ENCODE measurements at places on chromosomes 2 and 18. TPM values are rescaled to one million over a fixed set of nuclear protein-coding genes. Genes with fewer than 3 reads are reported as not detected.

METAP1D gene
- total RNA-seq, result 6.9 TPM

SRD5A2 gene
- total RNA-seq, result not detected

CNGA3 gene
- total RNA-seq, result 0.58 TPM

EFR3B gene
- 0.34 TPM for total RNA-seq

IL36B gene
- total RNA-seq, result not detected

CNRIP1 gene
- 36.4 TPM for total RNA-seq

GRCh38 chr18:49177812-49178211 is 227.0 kb upstream of the SMAD7 start:
- DNase-seq, result peak; percentile 68

DNA sequence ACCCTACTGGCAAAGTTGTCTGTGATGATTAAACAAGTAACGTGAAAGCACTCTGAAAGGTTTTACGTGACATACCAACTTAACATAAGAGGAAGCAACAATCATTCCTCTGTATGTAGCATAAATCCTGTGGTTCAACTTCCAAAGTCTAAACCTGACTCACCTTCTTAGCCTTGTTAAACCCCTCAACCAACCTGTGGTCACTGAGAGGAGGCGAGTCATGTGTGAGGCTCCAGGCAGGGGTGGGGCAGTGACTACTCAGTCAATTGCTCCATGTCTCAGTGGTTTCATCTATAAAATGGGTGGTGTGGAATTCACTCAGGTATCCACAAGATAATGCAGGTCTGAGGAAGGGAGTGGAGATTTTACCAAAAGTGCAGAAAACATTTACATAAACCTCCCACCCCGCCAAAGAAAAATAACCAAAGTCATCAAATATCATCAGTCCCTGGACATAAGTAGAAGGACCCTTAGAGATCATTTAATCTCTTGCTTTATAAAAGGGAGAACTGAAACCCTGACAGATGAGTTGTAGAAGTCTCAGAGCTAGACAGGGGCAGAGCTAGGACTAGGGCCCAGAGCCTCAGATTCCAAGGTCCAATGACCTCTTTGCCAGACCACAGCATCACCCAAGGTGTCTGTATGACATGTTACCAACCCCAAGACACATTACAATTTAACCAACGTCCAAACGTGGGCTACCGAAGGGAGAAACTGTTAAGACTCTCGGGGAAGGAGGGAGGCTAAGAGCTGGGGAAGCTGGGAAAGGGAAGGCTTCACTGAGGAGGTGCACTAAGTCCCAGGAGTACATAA is 3.7 kb upstream of the PCBP1 start:
- peak; percentile 62 for DNase-seq

DNA sequence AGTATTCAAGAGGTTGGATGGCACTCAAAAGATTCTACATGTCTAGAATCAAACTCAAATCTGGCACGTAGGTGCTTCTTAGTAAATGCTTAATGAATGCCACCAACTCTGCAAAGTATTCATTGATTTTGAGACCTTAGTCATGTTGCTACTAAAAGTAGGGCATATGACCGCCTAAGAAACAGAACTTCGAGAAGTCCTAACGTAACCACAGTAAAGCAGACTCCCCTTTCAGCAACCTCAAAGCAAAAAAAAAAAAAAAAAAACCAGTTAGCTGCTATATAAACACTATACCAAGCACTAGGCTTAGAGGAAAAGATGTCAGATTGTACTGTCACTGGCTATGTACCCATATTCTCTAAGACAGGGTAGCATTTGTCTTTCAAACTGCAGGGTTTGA is 33.9 kb downstream of the PTCD3 start:
- DNase-seq, result no peak

DNA sequence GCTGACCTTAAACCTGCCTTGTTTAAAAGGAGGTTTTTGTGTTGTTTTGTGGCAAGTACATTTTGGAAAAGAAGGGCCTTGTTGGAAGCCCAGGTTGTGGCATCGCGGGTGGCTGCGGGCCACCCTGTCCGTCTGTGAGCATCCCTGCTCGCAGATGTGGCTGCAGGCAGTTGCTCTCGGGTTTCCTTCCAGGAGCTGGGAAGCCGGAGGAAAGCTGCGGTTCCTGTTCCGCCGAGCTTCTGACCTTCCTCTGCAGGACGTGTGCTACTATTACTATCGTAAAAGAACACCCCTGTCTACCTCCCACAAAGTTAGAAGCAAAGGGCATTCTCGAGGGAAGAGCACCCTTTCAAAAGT is 766 bp downstream of the MFF start:
- DNase-seq, result peak; percentile 43

- DNase-seq, result peak; percentile 78
These were observed 15.9 kb downstream of the POLI start for GRCh38 chr18:54284981-54285785.

DNA sequence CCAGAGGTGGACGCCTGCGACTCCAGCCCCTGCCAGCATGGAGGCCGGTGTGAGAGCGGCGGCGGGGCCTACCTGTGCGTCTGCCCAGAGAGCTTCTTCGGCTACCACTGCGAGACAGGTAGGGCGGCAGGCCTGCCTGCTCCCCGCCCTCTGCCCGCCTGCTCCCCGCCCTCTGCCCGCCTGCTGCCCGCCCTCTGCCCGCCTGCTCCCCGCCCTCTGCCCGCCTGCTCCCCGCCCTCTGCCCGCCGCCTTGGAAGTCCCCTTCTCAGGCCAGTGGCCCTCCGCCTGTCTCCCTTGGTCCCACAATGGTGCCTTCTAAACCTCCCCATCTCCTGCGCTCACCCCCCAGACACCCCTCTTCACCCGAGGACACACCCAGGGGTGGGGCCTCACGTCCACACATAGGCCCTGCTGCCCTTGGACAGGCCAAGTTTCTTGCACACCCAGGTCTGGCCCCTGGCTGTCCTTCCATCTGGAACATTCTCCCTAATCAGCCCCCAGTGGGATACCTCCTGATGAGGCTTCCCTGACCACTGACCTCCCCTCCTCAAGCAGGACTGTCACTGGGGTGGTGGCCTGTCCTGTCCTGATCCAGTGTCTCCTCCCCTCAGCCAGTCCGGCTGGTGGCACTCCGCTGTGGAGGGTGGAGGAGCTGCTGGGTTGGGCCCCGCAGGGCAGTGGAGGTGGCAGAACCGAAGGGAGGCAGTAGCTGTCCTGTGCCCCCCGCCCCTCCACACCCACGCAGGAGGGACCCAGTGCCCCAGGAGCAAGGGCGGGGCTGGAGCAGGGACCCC is 37.9 kb downstream of the MTERF4 start:
- DNase-seq, result no peak

DNA sequence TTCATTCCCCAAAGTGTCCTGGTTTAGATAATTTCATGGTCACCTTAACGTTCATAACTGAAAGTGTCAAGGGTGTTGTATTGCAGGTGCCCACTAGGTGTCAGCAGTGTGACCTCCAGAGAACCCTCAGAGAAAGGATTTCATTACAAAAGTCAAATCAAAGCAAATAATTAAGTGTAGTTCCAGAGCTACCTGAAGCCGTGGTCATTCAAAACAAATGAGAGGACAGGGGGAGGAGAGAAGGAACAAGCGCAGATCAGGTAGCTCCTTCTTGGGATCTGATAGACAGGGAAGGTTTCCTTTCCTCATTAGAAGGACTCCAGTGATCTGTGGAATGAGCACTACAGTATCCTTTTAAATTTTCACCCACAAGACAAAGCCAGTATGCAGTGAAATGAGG is at the start of gene SLC9A4:
Gene SLC9A4, plus strand, starts transcription at position 207 of the 400 bp plus-strand sequence. CDS start 534 bp downstream, outside the sequence.
- DNase-seq, result peak; percentile 28

- no peak for DNase-seq
These were observed 9.8 kb upstream of the IL36A start for GRCh38 chr2:112995346-112995920.

- DNase-seq, result peak; percentile 38
These were observed 9.6 kb downstream of the PTPRM start for GRCh38 chr18:7576685-7577084.

DNA sequence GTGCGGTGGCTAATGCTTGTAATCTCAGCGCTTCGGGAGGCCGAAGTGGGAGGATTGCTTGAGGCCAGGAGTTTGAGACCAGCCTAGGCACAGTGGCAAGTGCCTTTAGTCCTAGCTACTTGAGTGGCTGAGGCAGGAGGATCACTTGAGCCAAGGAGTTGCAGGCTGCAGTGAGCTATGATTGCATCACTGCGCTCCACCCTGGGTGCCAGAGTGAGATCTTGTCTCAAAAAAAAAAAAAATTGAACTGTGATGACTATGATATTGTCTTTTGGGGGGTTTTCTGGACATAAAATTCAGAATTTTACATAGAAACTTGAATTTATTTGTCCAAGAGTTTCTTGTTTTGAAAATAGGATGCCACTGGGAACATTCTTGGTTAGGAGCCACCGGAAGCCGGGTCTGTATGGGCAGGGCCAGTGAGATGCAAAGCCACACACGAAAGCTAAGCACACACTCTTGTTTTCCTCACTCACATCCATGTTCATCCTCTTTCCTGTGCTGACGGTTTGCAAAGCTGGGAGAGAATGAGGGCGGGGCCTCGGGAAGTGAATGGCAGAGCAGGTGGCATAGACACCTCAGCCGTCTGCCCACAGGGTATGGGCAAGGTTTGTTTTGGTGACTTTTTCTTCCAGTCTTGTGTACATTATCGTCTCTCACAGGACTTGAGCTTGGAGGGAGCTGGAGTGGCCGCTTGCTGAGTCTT is 12.6 kb downstream of the AGAP1 start:
- DNase-seq, result peak; percentile 29

DNA sequence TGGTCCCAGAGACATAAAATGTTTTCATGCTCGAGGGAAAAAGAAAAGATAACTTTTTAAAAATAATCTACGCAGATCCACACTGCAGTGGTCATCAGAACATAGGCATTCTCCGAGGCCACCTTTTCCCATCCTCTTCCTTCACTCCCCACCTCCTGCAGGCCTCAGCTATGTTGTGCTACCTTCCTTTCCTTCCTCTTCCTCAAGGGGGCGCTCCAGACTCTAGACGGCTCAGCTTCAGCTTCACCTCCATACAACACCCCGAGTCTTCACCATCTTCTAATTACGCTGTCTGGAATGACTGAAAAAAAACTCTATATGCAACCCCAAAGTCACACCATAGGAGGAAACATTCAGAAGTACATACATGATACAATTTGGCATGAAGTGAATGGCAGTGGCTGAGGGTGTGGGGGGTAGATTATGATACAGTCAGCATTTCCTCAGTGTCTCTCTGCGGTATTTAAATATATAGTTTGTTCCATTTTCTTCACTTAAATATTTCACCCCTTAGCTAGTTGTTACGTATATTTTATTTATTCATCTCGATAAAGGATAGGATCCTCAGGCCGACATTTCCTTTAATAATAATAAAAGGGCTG is 583.6 kb downstream of the IRS1 start:
- DNase-seq, result peak; percentile 67

GRCh38 chr2:132638313-132639040 is 31.5 kb downstream of the LYPD1 start:
- DNase-seq, result no peak

- DNase-seq, result no peak
These were observed 84.5 kb upstream of the LCLAT1 start for GRCh38 chr2:30362468-30363081.

GRCh38 chr2:71646028-71646427 is 192.7 kb downstream of the DYSF start:
- peak; percentile 92 for DNase-seq

DNA sequence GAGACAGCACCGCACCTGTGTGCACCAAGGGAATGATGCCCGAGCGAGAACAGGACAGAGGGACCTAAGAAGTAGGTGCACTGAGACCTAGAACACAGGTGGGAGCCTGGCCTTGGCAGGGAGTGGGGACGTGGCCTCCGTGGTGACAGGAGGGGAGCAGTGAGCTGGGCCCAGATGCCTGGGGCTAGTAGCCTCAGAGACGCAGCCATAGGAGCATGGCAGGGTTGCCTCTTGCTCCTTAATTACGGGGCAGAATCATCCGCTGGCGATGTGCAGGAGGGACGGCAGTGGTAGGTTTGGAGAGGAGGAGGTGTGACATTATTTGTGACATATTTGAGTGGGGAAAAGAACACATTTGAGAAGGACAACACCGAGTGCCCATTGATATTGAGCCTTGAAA is 57.0 kb upstream of the HPCAL1 start:
- no peak for DNase-seq

- DNase-seq, result no peak
These were observed 501.5 kb downstream of the BCL11A start for GRCh38 chr2:60051991-60052390.

DNA sequence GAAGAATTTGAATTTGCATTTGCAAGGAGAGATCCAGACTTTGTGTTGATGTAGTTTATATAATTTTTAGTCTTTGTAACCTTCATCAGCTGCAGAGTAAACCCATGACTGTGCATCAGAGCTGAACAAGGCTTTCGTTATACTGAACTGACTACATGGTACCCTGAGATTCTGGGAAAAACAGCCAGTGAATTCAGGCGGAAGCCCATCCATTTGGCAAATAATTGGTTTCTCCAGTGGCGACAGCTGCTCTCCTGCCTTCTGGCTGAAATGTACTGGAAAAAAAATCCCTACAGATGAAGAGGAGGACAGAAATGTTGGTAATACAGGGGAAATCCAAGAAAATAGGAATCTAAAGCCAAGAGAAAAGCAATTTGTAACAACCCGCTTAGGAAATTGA is 657.5 kb upstream of the CDH7 start:
- DNase-seq, result no peak
